Stimulated activated CD8-positive, alpha-beta memory T cell treated with anti-CD3 and anti-CD28 coated beads, Interleukin-15, amount 100 ng/mL, for 24 hours (primary cell): ENCODE measurements at places on chromosomes 2 and 18.

- DNase-seq, result no peak
Observed at GRCh38 chr2:120884472-120885290, 149.0 kb downstream of the GLI2 start.

DNA sequence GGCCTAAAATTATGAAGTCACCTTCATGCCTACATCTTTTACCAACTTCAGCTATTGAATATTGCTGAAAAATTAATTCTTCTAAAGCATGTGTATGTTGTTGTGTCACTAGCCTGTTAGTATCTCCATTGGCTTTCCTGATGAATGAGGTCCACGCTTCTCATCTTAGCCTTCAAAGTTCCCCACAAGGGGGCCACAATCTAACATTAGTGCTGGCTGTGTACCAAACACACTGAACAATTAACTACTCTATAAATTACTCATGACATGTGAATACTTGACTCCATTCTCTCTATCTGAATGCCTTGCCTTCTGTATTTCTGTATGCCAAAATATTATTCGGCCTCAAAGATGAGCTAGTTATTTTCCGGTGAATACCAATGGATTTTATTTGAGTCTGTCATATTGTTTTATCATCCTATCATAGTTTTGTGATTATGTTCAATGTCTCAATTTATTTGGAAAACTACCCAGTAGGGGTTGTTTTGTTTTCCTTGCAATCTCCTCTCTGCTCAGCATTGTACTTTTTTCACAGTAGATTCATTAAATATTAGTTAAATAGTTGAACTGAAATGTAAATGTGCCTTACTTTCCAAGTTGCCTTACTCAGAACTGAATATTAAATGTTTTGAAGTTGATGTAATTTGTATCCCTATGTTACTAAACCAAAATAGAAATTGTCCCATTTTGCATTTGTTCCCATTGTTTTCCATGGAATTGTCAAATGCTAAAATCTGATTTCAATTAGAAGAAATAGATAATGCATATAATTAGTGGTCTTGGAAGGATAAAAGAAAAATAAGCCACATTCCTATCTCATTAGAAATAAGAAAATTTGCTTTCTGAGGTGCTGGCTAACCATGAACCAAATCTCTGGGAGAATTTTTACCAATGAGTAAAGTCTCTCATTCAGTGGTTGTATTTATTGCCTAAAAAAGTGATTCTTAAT lies 208.4 kb upstream of the COL3A1 start:
- no peak for DNase-seq

GRCh38 chr2:21404137-21404536 lies 280.4 kb downstream of the TDRD15 start:
- DNase-seq, result no peak

GRCh38 chr18:27062802-27063201 lies 122.3 kb downstream of the CHST9 start:
- no peak for DNase-seq

- DNase-seq, result no peak
Observed at GRCh38 chr2:70779911-70780545, 10.4 kb downstream of the FIGLA start.
